Naive thymus-derived CD4-positive, alpha-beta T cell (primary cell): ENCODE measurements at places on chromosomes 12 and 14. TPM values are rescaled to one million over a fixed set of nuclear protein-coding genes. Genes with fewer than 3 reads are reported as not detected.

Gene GPR135
- total RNA-seq: 2.2 TPM

- DNase-seq: peak; percentile 27
Measured at GRCh38 chr12:105279460-105280056, 43.6 kb upstream of the APPL2 start.

Gene TPPP2
- total RNA-seq: not detected

DNA sequence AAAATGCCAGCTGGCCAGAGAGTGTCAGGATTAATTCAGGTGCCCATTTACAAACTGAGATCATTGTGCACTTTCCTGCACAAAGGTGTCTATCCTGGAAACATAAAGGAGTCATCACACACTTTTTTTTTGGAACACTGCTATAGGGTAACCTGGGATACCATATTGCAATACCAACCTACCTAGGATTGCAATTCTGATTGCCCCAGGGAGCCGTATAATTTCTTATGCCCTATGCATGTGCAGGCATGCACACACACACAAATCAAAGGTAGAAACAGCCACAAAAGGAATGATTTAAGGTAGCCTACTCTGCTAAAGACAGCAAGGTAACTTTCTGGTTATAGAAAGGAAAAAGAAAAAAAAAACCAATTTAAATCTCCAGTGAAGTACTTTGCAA, 285.3 kb upstream of the KITLG start:
- DNase-seq: no peak

GRCh38 chr12:96352161-96352835, 47.9 kb downstream of the CDK17 start:
- no peak for DNase-seq

DNA sequence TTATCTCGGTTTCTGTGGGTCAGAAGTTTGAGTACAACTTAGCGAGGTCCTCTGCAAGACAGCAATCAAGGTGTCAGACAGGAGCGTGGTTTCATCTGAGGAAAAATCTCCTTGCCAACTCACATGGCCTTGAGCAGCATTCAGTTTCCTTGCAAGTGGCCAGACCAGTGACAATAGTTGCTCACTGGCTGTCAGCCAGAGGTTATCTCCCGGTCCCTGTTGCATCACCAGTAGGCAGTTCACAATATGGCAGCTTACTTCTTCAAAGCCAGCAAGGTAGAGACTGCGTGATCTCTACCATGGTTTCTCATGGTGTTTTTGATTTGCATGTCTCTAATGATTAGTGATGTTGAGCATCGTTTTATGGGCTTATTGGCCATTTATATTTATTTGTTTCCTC, 143.8 kb upstream of the DAAM1 start:
- DNase-seq: no peak

GRCh38 chr12:84201976-84202375, 710.6 kb downstream of the SLC6A15 start:
- no peak for DNase-seq

DNA sequence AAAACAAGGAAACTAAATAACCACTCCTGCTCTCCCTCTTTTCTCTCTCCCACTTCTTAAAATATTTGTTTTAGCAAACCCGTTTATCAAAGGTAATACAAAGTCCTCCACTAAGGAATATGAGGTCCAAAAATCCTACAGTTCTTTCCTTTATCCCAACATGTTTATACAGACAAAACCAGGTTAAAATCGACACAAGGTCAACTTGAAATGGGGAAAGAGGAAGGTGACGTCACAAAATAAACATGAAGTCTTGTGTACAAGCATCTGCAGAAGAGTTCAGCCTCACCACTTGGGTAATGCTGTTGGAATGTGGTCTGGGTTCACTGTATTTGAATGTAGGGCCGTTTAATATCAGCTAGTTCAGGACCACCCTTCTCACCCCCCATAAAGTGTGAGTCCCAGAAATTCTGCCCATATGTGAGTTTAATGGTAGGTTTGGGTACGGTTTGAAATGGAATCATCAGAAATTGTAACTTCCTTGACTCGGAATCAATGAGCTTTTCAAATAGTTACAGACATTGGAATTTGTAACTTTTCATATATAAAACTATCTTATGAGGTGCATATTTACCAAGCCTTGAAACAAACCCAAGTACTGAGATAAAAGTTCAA, 120.0 kb upstream of the SLC38A2 start:
- DNase-seq: no peak

GRCh38 chr12:12010277-12011039, 60.3 kb upstream of the BCL2L14 start:
- peak; percentile 80 for DNase-seq

DNA sequence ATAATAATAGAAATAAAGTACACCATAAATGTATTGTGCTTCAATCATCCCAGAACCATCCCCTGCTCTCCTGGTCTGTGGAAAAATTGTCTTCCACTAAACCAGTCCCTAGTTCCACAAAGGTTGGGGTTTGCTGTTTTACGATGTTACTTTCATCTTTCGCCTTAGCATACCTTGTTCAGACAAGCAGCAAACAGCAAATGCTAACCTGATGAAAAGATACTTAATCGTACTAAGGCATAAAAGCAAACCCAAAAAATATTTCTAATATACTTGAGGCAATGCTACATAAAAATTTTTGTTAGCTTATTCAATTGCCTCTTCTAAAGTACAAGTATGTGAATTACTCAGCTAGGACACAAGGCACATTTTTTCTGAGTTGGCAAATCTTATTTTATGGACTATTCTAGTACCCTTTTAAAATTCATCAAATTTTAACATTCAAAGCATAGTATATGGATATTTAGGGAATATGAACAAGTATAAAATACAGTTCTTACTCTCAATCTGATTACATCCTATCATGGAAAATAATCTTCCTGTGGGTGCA, 97.1 kb upstream of the PLEKHG7 start:
- DNase-seq: no peak

DNA sequence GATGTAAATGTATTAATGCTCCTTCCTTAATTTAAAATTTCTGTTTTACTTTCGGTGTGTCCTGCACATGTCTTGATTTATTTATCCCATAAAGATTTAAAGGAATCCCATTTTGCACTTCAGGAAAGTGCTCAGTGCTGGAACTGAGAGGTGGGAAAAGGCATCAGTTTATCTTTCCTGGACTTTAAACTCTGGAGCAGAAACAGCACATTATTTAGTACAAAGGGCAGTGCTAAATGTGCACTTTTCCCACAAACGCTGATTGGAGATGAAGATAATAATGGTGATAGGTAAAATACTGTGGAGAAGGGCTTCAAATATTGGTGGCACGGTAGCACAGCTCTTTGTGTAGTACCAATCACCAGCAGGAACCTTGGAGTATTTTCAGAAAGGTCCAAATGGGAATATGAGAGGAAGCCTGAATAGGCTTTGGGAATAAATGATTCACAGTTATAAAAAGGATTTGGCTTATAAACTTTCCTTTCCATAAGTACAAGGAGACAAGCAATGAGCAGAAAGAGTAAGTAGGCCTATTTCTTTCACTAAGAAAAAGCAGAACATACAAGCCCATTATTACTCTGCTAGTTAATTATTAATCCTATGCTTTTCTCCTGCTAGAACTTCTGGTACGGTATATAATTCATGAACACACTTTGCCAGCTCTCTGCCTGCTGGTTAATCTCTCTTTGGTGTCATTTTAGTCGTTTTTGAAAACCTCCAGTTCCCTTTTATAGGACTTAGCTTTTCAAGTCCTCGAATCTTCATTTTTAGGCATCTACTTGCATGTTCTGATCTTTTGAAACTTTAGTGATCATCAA, 58.3 kb downstream of the SLC15A5 start:
- no peak for DNase-seq

Gene BCL11B
- total RNA-seq: 223 TPM

Gene GALNT8
- total RNA-seq: 0.89 and 1.0 TPM in 2 replicates

GRCh38 chr14:70887737-70888499, 19.3 kb upstream of the PCNX1 start:
- DNase-seq: no peak

- no peak for DNase-seq
Measured at GRCh38 chr12:76032043-76032981, 736 bp upstream of the PHLDA1 start.

DNA sequence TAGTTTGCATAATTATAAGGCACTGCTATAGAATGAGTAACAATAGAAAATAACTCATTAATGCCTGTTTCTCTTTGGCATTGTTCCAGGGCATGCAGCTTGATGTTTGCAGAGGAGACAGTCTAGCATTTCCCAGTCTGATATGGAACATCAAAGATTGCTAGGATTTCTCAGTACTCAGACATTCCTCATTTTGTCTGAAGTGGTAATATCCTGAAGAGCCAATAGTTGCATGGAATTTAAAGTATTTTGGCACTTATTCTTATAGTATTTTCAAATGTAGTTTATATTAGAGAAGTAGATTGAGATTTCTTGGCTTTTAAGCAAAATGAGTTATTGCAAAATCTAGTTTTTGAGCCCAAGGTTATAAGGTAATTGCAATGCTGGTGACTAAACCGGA, 337.3 kb upstream of the E2F7 start:
- no peak for DNase-seq

Gene OR4K13
- total RNA-seq: not detected in 2 replicates

DNA sequence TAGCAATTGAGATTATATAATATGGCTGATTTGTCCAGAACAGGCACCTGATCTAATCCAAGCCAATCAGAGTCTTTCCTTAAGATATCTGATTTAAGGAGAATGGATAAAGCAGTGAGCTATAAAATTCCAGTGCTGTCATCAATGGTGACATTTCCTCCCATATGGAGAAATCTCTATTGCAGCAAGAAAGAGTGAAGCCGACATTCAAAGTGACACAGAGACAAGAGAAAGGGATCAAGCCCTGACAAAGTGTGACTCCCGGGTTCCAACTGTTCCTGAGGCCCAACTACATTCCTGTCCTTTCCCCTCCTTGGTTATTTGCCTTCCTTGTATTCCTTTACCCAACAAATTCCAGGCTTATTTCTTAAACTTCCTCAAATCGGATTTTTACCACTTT, 430.0 kb upstream of the SOX5 start:
- DNase-seq: no peak

Gene RHOJ
- not detected for total RNA-seq

GRCh38 chr14:95195031-95195430, 37.7 kb upstream of the DICER1 start:
- no peak for DNase-seq

GRCh38 chr12:132586929-132587328, 23.5 kb downstream of the LRCOL1 start:
- no peak for DNase-seq

DNA sequence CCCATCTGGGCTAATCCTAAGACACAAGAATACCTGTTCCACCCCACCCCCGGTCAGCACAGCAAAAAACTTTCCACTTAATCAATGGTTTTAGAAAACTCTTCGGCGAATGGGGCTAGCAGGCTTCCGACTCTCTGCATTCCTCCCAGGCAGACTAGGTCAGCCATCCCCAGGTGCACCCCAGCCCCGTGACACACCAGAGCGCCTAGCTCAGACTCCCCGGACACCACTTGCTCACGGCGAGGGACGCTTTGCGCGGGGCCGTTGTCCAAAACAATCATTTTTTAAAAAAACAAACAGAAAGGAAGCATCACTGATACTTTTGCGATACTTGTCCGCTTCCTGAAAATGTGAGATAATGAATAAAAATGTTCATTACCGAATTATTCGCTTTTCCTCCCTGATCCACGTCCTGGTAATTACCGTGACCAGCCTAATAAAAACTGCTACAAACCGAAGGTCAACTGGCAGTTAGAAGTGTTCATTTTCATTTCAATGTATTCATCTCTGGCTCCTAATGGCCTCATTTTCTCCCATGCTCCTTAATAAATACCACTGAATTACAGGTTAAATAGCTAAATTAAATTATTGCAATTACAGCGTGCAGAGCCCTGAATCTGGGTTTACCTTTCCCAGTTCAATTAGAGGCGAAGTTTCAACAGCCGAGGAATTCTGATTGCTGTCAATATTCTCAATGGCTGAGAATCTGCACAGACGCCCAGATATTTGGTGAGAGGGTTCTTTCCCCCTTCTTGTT, 73.1 kb downstream of the BCL11B start:
- no peak for DNase-seq

GRCh38 chr14:99961826-99962518, 103.2 kb upstream of the EVL start:
- no peak for DNase-seq

- DNase-seq: no peak
Measured at GRCh38 chr12:111673503-111673902, 12.3 kb downstream of the BRAP start.

Gene STAB2
- total RNA-seq: not detected

Gene KRT78
- not detected for total RNA-seq

Gene C12orf50
- 0.11 TPM for total RNA-seq

GRCh38 chr12:52771088-52771487, 6.1 kb downstream of the KRT76 start:
- DNase-seq: no peak

GRCh38 chr14:22569737-22570131, 19.3 kb downstream of the DAD1 start:
- no peak for DNase-seq

Gene TUNAR
- not detected for total RNA-seq

DNA sequence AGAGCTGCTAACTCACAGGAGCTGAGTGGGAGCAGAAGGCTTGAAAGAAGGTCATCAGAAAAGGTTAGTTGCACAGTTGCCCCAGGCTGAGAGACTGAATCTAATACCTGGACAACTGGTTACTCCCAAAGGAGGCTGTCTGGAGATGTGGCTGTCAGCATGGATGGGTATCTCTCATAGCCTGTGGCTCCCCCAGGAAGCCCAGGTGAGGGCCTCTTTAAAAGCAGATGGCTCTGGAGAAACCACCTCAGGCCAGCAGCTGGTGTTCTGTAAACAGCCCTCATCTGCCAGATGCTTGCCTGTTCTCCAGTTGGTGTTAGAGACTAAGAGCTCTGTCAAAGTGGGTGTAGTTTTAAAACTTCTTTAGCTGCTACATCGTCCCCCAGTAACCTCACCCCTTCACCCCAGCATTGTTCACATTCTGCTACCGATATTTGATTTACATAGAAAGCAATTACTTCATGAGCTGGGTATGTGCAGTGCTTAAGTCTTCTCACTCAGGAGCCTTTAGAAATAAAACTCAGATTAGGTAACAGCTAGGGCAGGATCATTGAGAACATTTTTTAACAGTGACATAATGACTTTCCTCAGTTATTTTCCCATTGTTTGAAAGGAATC, 25.8 kb downstream of the DACT1 start:
- DNase-seq: no peak

DNA sequence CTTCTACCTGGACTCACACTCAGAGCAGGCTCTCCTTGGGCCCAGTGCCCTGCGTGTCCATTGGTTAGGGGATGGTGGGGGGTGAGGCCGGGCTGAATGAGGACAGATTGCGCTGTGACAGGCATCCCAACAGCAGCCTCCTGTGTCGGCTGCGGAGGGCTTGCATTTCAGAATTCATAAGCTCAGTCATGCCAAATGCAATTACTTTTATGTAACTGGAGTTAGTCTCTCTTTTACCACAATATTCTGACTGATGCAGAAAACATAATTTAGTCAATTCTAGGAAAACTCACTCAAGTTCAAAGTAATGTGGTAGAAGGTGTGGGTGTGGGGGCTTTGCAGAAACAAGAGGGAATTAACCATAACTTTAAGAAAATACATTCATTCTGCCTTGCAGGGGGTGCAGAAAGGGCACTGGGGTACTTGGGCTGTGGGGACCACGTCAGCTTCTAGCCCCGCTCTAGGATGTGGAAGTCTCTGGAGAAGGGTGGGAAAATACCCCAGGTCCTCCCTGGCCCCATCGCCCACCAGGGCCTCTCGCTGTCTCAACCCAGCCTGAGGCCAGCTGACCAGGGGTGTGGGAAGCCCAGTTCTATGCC, 257.7 kb downstream of the ADGRD1 start:
- DNase-seq: no peak

GRCh38 chr12:67047634-67048033, 221.5 kb upstream of the CAND1 start:
- DNase-seq: no peak

Gene ADCY4
- 5.0 and 6.1 TPM in 2 replicates for total RNA-seq
